ENCODE measurements at places on chromosomes 12 and 14.
A peak's percentile ranks its signal among the peaks of the same experiment; 100 is the strongest.

GRCh38 chr12:76274420-76275083 lies 73.7 kb downstream of the BBS10 start:
- no peak for DNase-seq

DNA sequence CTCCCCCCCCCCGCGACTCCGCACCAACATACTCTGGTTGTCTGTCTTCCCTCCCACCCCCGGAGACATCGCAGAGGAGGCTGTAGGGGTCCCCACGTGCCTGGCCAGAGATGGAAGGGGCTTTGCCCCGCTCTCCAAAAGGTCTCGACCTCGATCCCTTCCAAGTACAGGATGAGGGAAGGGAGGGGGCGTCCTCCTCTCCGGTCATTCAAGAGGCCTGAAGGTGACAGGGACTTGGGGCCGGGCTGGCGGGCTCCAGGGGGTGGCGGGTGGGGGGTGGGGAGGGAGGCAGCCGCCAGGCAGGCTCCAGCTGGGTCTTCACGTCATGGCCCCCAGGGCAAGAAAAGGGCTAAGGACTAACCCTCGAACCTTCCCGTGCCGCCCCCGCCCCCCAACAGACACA lies 15.1 kb downstream of the TBX3 start:
- DNase-seq, result no peak

DNA sequence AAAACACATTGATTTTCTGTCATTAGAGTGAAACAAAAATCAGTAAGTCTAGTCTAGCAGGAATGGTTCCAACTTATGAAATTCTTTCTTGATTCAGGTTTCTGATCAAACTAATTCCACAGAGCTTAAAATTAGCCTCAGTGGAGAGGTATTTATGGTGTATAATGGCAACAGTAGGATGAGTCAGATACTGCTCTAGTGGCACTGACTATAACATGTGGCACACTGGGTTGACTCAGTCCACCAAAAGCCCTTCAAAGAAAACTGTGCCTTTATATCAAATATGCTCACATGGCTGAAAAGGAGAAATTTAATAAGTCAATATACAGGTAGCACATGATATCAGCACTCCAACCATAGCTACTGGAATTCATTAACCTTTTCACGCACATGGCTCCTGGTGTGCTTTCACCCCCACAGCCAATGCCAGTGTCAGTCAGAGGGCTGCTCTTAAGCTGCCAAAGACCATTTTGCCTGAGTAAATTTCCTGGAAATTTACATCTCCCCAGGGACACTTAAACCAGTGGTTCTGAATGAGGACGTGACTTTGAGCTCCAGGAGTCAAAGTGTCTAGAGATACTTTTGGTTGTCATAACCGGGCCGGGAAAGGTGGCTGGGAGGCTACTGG lies 21.7 kb upstream of the CATSPERB start:
- no peak for DNase-seq

- DNase-seq, result peak; percentile 14
Observed at GRCh38 chr14:63045234-63045611, at the start of gene KCNH5. KCNH5 (minus strand) TSS chr14:63045458; CDS start chr14:63045186, 272 bp downstream.

- no peak for DNase-seq
Observed at GRCh38 chr14:67060546-67060945, 128.7 kb upstream of the GARIN2 start.

DNA sequence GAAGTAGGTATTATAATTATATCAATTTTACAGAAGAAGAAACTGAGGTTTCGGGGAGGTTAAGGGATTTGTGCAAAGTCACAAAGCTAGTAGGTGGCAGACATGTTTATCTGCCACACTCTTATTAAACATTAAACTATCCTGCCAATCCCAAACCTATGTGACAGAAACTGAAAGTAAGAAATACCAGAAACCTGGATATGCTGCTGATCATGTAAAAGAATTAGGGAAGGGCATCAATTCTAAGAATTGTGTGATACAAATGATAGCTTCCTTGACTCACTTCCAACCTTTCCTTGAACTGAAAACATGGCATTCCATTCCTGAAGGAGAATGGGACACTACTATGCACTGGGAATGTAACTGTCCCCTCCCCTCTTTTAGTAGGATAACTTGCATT lies 16.9 kb downstream of the TAOK3 start:
- DNase-seq, result no peak

All from A549 (cell line).